ENCODE measurements at places on chromosomes 2 and 18.

- DNase-seq: no peak
Measured at GRCh38 chr2:206543073-206543472, 99.2 kb upstream of the FAM237A start.

- no peak for DNase-seq
Measured at GRCh38 chr2:6492573-6492972, 373.1 kb downstream of the CMPK2 start.

GRCh38 chr2:221529943-221530652 is 42.0 kb downstream of the EPHA4 start:
- no peak for DNase-seq

- DNase-seq: no peak
Measured at GRCh38 chr18:74778191-74778847, 180.6 kb downstream of the ZNF407 start.

- no peak for DNase-seq
Measured at GRCh38 chr18:13934676-13935075, 19.3 kb upstream of the MC2R start.

DNA sequence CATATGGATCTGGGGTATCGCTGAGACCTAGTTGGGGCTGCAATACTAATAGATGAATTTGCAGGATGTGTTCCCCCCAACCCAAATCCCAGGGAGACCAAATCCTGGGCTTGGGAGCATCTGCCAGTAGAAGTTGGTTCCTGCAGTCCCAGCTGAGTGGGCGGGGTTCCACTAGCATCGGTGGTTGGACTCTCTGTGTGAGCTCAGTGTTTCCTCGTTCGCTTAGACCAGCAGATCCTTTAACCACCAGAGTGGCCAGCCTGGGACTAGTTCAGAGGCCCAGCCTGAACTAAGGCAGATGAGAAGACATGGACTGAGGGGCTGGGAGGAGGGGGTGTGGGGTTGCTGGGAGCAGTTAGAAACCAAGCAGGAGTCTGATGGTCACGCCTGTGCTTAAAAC is 40.7 kb downstream of the PCARE start:
- DNase-seq: no peak

GRCh38 chr2:102437122-102437521 is 14.2 kb downstream of the IL18RAP start:
- no peak for DNase-seq

GRCh38 chr2:20169796-20170703 is 54.9 kb downstream of the SDC1 start:
- no peak for DNase-seq

- DNase-seq: no peak
Measured at GRCh38 chr2:232058931-232059330, 97.4 kb downstream of the DIS3L2 start.

DNA sequence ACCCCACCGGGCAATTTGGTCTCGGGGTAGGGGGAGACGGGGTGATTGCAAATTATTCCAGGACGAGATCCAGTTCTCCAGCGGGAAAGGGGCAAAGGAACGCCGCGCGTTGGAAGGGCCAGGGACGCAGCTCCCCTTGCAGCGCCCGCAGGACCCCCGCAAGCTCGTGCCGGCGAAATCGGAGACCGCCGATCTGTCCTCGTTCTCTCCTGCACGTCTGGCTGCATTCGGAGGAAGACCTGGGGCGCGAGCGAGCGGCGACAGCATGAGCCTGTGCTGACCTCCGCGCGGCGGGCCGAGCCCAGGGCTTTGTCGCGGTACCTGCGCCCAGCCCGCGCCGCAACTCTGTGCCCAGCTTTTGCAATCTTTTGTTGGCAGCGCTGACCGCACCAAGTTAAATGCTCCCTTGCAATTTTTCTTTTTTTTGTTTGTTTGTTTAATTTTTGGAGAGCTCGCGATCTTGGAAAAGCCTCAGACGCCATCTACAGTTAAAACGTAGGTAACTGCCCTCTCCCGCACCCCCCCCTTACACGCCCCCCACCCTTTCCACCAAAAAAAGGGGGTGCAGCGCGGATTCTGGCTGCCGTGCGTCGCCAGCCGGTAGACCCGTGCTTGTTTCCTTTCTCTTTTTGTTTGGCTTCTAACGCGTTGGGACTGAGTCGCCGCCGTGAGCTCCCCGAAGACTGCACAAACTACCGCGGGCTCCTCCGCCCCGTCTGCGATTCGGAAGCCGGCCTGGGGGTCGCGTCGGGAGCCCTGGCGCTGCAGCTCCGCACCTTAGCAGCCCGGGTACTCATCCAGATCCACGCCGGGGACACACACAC is 667 bp downstream of the TRIB2 start:
- DNase-seq: peak; percentile 14

DNA sequence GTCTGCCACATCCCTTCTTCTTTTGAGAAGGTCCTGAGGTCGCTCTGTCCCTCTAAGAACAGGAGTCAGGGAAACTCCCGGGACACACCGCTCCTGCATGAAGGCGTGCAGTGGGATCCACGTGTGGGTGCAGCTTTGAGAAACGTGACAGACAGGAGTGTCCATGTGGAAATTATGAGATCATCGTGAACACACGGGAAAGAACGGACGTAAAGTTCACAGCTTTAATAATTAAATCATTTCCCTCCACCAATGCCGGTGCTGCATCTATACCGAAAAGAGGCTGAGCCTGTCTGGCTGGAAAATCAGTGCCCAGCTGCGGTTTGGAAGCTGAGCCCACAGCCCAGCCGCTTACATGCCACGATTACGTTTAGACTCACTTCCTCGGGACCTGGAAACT is 372.4 kb upstream of the SALL3 start:
- no peak for DNase-seq

DNA sequence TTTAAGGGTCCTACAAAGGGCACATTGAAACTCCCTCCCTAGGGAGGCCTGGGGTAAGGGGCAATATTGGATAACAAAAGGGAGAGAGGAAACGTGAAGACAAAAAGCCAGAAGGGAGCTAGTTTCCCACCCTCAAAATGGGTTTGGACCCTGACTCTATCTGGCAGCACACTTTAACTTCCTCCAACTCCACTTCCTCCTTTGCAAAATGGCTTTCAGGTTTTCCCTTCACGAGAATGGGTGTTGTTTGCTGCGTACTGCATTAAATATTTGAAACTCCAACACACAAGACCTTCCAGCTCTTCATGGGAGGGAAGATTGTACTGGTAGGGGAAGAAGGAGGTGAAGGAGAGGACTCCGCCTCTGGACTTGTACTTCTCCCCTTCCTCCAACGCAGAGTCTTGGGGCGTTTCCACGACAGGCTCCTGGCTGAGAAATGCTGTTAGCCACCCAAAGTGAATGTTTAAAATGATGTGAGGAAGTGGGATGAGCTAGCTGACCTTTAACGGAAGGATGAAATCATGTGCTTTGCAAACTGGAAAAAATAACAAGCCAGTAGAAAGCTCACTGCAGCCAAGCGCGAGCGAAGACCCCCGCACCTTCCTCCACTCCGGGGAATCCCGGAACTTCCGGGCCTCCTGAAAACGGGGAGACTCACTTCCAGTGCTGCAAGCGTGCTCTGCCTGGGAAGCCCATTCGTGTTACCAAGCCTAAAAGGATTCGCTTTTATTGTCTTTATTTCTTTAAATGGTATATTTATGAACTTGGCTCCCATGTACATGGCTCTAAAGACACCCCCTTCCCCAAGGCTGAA is 85.6 kb downstream of the VIT start:
- no peak for DNase-seq

- DNase-seq: peak; percentile 68
Measured at GRCh38 chr2:27703638-27704341, 40.1 kb downstream of the SLC4A1AP start.

GRCh38 chr2:204175552-204176271 is 239.1 kb downstream of the ICOS start:
- no peak for DNase-seq

GRCh38 chr2:144520756-144521487 is 1.0 kb upstream of the ZEB2 start:
- DNase-seq: no peak

DNA sequence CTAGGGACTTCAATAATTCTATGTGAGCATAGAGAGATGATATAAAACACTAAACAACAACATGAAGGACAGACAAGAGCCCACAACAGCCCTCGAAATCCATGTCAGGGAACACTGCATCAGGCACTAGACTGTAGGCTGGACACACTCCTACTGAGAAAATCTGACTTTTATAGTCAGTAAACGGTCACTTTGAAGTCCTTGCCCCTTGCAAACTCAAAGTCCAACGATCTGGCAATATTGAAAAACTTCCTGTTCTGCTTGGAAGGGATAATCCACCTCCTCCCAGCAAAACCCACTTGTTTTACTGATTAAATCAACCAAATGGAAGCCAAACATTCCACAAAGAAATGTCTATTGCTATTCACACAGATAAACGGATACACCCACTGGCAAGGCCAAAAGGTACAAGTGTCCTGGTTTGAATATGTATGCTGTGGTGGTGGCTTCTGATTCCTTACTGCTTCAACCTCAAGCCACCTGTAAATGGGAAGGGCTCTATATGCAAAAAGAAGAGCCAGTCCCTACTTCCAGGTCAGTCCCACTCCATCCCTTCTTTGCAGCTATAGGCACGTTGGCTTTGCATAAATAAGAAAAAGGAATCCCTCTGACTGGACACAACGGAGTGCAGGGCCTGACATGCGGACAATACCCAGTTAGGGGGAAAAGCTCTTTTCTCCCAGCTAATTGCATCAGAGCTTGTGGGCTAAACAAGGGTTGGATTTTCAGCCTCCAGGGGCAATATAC is 56.6 kb downstream of the STK39 start:
- no peak for DNase-seq

GRCh38 chr2:198595721-198596120 is 791.3 kb downstream of the PLCL1 start:
- no peak for DNase-seq

GRCh38 chr2:119157850-119158511 is 570 bp downstream of the C1QL2 start:
- no peak for DNase-seq

DNA sequence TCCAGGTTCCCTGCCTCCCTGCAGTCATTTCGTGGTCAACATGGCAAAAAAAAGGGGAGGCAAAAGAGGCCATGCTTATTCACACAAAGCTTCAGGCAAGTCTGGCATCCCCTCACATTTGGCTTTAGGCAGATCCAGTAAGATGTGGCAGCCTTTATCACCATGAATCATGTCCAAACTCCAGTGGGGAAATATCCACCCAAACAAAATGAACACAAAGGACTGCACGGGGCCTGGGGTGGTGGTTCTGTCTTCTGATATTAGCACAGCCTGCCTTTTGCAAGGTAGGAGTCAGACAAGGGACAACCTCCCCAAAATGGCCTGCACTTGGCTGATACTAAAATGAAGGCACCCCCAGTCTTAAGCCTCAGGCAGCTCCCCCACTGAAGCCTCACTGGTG is 129.9 kb downstream of the ZBTB7C start:
- DNase-seq: no peak

DNA sequence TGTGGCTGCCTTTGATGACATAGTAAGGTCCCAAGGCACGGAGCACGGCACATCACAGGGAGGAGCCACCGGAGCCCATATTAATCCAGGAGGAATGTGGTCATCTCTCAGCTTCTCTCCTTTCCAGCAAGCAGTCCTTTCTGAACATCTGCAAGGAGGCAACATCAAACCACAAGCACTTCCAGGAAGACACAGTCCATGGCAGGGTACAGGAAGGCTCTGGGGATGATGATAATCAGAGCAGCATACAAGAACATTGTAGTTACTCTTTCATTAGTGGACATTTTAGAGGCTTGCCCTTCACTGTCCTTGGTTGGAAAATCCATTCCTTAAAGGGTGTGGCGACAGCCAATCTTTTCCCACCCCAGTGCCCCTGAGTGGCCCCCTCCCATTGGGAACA is 31.1 kb downstream of the YPEL5 start:
- no peak for DNase-seq

DNA sequence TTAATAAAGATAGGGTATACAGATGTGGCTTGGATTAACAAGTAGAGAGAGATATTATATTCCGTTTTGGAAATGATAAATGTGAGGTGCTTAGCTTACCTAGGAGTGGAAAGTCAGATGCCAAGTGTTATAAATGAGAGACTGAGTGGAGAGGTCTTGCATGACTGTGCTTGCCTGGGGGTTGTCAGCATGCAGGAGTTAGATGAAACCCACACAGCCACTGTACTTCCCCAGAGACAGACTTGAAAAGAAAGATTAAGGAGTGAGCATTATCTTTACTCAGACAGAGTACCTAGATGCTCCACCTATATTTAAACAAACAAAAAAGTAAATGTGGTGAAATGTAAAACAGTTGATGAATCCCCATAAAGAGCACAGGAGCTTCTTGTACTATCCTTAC is 482.7 kb downstream of the RIT2 start:
- no peak for DNase-seq

DNA sequence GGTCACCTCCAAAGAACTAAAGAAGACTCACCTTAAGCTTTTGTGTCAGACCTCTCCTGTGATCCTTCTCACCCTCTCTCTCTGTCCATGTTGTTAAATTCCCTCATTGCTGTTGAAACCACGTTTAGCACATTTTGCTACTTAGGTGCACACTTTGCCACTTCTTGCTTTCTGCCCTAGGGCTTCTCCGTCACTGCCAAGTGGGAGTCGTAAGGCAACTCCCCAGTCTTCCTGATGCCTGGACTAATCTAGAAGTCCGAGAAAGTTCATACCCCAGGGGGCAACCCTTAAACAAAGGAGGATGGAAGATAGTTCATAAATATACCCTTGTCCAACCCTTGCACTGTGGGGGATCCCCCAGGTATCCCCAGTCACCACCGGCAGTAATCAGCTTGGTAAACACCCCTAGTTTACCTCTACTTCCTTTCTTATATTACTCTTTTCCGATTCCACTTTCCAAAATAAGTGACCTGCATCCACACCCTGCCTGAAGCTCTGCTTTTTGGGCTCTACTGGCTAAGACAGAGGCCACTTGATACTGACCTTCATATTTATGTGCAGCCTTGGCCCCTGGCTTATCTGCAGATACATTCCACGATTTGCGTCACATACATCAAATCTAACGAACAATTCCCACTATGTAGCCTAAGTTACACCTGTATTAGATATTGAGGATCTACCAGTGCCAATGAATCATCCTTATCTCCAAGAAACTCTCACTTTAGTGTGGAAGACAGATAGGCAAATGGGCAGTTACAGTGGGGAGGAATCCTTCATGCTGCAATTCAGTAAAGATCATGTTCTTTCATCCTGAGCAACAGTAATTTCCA is 776.2 kb downstream of the RNF144A start:
- no peak for DNase-seq

DNA sequence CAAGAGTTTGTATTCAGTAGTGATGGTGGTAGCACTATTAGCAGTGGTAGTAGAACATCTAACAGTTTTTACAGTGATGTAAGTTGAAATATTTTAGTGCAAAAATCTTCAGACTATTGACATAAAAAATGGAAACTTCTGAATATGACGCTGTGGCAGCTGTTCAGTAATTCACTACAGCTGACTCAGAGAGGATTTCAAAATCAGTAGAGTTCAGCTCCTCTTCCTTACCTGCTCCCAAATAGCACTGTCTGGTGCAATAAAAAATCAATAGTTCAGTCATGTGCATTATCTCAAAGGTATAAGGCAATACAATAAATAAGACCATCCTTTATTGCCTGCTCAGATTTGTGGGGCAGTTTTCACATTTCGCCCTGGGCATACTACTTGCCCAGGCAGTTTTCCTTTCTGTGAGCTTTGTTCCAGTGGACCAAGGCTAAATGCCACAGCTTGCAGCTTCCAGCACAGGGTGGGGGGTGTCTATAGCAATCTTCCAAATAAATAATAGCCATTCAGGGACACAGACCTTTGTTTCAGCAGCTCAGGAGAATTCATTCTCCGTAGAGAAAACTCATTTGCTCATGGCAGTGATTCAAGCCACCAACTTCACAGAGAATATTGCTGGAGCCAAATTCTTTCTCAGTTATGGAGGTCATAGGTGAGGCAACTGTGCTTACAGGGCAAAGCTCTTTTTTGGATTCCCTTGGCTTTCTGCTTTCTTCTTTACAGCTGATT is 33.9 kb upstream of the GORASP2 start:
- DNase-seq: no peak
